CD4-positive, alpha-beta T cell treated with Interleukin-12 subunit alpha and Interleukin-12 subunit beta, for 1 hour (primary cell): ENCODE measurements at places on chromosomes 13 and 19.
A peak's percentile ranks its signal among the peaks of the same experiment; 100 is the strongest.

DNA sequence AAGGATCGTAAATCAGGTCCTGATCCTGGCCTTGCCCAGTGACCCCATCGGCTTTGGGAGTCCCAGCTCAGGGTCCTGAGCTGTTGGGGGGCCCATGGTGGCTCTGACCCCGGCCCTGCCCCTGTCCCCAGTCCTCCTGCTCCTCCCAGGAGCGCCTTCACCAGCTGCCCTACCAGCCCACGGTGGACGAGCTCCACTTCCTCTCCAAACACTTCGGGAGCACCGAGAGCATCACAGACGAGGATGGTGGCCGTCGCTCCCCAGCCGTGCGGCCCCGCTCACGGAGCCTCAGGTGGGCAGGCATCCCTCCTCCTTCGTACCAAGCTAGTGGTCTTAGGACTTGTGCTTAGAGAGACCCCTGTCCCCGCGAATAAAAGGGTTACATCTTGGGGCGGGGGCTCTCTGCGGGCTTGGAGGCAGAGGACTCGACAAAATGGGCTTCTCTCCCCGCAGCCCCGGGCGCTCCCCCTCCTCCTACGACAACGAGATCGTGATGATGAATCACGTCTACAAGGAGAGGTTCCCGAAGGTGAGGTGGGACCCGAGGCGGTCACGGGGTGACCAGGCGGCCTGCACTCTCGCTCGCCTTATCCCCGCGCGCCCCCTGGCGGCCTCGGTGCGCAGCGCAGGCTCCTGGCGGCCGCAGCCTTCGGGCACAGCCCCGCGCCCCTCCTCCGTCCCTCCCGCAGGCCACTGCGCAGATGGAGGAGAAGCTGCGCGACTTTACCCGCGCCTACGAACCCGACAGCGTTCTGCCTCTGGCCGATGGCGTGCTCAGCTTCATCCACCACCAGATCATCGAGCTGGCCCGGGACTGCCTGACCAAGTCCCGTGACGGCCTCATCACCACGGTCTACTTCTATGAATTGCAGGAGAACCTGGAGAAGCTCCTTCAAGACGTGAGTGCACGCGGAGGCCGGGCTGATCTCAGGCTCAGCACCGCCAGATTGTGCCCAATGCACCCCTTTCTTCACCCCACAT, 9.1 kb downstream of the MAST1 start:
- DNase-seq, result peak; percentile 83

DNA sequence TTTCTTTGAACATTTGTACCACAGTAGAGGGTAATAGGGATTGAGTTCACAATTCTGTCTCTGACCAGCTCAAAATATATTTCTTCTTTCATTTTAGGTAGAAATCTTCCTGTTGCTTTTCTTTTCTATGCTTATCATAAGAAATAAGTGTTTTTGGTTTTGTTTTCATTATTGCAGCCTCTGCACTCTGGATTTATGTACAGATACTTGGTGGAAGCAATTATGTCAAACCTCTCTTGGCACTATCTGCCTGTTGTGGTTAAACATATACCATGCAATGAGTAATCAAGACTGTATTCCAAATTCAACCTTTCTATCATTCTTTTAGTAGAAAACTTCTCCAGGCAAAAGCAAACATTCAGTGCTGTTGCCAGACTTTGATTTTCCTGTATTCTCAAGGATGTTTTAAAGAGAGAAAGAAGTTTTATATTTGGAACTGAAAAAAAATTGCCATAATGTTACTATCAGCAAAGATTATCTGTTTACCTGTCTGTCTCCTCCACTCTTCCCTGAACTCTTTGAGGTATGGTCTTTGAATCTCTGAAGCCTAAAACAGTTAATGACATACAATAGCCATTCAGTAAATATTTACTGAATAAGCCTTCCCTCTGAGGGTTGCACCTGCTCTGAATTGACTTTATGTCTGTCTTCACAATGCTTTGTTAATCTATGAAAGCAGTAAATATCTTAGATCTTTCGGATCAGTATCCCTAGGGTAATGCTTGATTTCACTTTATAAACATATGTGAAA, 612.5 kb upstream of the PRR20A start:
- DNase-seq, result no peak

DNA sequence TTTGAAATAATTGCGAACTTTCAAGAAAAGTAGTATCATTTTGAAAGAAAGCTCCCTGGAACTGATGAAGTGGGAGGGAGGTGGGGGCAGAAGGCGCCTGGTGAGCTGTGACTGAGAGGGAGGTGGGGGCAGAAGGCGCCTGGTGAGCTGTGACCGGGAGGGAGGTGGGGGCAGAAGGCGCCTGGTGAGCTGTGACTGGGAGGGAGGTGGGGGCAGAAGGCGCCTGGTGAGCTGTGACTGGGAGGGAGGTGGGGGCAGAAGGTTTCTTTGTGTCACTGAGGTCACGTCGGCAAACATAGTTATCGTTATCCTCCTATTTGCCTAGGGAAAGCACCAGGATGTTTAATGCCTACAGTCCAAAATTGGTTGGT, 24.2 kb downstream of the C2CD4C start:
- DNase-seq, result no peak

GRCh38 chr13:95201814-95202651, 99.2 kb downstream of the ABCC4 start:
- DNase-seq, result no peak
